ENCODE measurements at places on chromosomes 4 and X.

- no peaks in the 10 kb centered on the region for H3K4me1 ChIP-seq
- H3K36me3 ChIP-seq, result no peaks in the 10 kb centered on the region
- no peak overlapping the region for H3K4me3 ChIP-seq
- H3K27me3 ChIP-seq, result no peaks in the 10 kb centered on the region
Measured at GRCh38 chrX:44155126-44155525, 181.9 kb upstream of the NDP start.

DNA sequence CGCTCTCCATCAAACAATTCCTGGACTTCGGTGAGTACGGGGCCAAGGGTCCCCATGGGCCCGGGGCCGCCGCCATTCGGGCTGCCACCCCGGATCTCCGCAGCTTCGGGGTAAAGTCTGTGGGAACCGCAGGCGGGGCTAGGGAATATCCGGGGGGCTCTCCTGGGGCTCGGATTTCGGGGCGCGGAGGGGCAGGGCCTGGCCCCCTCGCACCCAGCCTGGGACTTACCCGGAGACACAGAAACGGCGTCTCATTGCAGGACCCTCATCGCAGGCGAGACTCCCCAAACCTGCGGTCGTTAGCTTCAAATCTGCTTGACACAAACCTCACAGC is 413 bp downstream of the PDK3 start:
- H3K4me1 ChIP-seq, result peaks cover 42% of the 10 kb centered on the region
- H3K4me3 ChIP-seq, result peak overlapping the region; percentile 76
- no peaks in the 10 kb centered on the region for H3K27me3 ChIP-seq
- H3K36me3 ChIP-seq, result peaks cover 3% of the 10 kb centered on the region
- H3K27ac ChIP-seq, result peak overlapping the region; percentile 83
- peak; percentile 15 for DNase-seq

- no peaks in the 10 kb centered on the region for H3K27me3 ChIP-seq
- DNase-seq, result no peak
- H3K4me3 ChIP-seq, result no peak overlapping the region
Measured at GRCh38 chr4:100428051-100428450, 89.8 kb downstream of the EMCN start.

GRCh38 chrX:3697701-3698279 is 15.7 kb downstream of the PRKX start:
- no peak overlapping the region for H3K27ac ChIP-seq
- peaks cover 50% of the 10 kb centered on the region for H3K4me1 ChIP-seq
- H3K36me3 ChIP-seq, result peaks cover 2% of the 10 kb centered on the region

- no peak overlapping the region for H3K4me3 ChIP-seq
- no peak overlapping the region for H3K27ac ChIP-seq
- no peaks in the 10 kb centered on the region for H3K36me3 ChIP-seq
- no peak for DNase-seq
- H3K4me1 ChIP-seq, result peaks cover 32% of the 10 kb centered on the region
Measured at GRCh38 chr4:101252721-101253120, 94.6 kb downstream of the PPP3CA start.

DNA sequence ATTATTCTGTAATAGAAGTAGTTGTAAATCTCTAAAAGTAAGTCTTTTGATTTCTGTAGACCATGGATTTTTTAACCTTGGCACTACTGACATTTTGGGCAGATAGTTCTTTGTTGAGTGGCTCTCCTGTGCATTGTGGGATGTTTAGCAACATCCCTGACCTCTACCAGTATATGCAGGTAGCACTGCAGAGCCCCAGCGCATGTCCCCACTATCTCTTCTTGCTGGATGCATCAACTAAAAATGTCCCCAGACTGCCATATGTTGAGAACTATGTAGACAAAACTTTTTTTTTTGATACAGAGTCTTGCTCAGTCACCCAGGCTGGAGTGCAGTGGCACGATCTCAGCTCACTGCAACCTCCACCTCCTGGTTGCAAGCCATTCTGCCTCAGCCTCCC is 4.8 kb downstream of the UBE2K start:
- no peak for DNase-seq
- peaks cover 26% of the 10 kb centered on the region for H3K36me3 ChIP-seq
- peaks cover 42% of the 10 kb centered on the region for H3K4me1 ChIP-seq
- H3K27ac ChIP-seq, result no peak overlapping the region

DNA sequence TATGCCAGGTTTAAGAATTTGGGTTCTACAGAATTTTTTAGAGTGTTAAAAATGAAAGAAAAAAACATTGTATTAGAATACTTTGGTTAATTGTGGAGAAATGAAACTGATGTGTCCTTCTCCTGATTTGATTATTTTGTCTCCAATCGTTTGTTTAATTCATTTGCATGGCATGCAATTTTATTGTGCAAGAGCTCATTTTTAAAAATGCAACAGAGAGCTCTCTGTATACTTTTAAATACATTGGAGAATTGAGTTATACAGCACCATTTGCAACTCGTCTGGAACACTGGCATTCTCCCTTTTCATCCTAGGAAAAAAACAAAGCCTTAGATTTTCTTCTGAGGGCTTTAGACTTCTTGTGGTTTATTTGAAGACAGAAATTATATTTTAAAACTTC is 689 bp downstream of the EXOC1L start:
- H3K27ac ChIP-seq, result no peak overlapping the region
- H3K36me3 ChIP-seq, result no peaks in the 10 kb centered on the region
- H3K27me3 ChIP-seq, result peaks cover 21% of the 10 kb centered on the region
- H3K4me3 ChIP-seq, result no peak overlapping the region
- no peak for DNase-seq

GRCh38 chr4:172553216-172553615 is 615.4 kb upstream of the GALNT7 start:
- no peak overlapping the region for H3K4me3 ChIP-seq
- no peak for DNase-seq
- H3K36me3 ChIP-seq, result no peaks in the 10 kb centered on the region
- H3K4me1 ChIP-seq, result no peaks in the 10 kb centered on the region
- H3K27ac ChIP-seq, result no peak overlapping the region

DNA sequence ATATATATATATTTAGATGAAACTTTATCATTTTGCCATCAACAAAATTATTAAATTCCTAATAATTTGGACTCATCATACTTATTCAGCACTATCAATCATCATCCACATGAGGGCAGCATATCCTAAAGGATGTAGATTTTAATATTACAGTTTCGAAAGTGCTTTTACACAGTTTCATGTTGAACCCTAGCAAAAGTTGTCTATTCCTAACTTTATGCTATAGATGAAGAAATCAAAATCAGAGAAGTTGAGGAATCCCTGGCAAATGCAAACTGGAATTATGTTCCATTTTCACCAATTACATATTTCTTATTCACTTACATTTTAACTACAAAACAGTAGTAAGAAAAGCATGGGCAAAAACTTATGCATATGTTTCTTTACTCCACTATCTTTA is 36.6 kb upstream of the UGT2A1 start:
- H3K27ac ChIP-seq, result no peak overlapping the region
- DNase-seq, result no peak
- peaks cover 4% of the 10 kb centered on the region for H3K27me3 ChIP-seq
- H3K36me3 ChIP-seq, result no peaks in the 10 kb centered on the region
- no peak overlapping the region for H3K4me3 ChIP-seq

DNA sequence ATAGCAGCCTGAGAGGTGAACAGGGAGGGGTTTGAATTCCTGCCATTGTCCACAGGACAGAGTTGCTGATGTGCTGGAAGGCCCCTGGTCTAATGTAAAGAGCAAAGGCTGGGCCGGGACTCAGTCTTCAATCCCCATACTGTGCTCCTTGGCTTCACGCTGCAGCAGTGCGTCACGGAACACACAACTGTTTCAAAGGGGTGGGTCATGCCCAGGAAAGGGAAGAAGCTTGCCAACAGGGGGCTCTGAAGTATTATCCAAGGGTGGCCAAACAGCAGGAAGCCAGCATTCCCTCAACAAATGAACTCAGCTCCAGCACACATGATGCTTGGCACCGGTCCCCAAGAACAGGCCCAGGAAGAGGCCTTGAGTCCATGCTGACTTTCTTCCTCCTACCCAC is 122.5 kb downstream of the NFKB1 start:
- no peaks in the 10 kb centered on the region for H3K27me3 ChIP-seq
- DNase-seq, result no peak
- H3K36me3 ChIP-seq, result peaks cover 3% of the 10 kb centered on the region
- no peak overlapping the region for H3K27ac ChIP-seq

- no peak overlapping the region for H3K27ac ChIP-seq
- DNase-seq, result no peak
- no peak overlapping the region for H3K4me3 ChIP-seq
Measured at GRCh38 chr4:156113138-156113765, 159.6 kb upstream of the CTSO start.
